ENCODE measurements at places on chromosomes 7 and 10.
A peak's percentile ranks its signal among the peaks of the same experiment; 100 is the strongest.

GRCh38 chr7:101792051-101792681 is 25.3 kb upstream of the CUX1 start:
- DNase-seq, result no peak

DNA sequence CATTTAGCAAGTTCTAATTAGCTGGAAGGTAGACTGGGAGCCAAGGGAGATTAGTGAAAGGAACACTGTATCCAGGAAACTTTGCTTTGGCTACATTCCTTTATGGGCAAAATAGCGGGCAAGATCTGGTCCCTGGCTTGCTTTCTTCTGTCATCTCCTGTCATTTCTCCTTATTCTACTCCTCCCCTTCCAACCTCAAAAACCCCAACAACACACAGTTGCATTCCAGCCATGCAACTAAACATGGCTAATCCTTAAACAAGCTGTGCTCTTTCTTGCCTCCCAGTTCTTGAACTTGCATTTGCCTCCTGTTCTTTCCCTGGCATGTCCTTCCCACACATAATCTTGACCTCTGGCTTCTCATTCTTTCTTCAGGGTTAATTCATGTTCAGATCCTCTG is 59.5 kb upstream of the CDCA7L start:
- no peak for DNase-seq

DNA sequence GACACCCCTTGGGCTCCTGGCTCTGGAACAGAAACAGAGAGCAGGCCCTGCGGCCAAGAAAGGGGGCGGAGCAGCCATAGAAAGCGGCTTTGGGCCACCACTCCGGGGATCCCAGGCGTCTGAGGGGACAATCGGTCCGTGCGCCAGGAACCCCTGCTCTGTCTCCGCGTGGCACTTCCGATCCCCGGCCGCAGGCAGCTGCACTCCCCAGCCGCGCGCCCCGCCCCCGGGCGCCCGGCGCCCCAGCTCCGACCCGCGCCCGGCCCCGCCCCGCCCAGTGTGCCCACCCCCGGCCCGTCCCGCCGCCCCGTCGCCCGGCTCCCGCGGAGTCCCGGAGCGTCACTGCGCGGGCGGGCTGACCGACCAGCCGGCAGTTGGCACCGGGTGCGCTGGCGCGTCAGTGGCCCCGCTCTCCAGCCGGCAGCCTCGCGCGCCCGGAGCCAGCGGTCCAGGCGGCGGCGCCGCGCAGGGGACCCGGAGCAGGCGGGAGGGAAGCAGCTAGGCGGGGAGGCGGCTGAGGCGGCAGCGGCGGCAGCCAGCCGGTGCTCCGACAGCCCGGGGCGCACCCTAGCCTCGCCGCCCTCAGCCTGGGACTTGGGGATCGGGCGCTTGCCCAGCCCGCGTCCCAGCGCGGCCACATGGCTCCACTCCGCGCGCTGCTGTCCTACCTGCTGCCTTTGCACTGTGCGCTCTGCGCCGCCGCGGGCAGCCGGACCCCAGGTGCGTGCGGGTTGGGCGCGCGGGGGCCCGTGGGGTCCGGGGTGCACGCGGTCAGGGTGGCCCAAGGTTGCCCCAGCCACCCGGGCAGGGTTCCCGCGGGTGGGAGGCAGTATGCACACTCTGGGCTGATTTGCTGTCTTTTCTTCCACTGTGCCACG is at the start of gene ADAMTS14:
Gene ADAMTS14 (plus strand): TSS at position 342 of the 878 bp plus-strand sequence. CDS start 297 bp downstream, at position 639.
- peak; percentile 38 for DNase-seq

DNA sequence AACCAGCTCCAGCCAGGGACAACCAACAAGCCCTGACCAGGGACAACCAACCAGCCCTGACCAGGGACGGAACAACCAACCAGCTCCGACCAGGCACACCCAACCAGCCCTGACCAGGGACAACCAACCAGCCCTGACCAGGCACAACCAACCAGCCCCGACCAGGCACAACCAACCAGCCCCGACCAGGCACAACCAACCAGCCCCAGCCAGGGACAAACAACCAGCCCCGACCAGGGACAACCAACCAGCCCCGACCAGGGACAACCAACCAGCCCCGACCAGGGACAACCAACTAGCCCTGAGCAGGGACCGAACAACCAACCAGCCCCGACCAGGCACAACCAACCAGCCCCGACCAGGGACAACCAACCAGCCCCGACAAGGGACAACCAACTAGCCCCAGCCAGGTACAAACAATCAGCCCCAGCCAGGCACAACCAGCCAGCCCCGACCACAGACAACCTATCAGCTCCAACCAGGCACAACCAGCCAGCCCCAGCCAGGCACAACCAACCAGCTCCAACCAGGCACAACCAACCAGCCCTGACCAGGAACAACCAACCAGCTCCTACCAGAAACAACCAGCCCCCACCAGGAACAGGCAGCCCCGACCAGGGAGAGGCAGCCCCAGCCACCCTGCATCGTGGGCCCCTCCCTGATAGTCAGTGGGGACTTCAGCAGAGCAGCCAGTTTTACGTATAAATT is 56.4 kb downstream of the PROSER2 start:
- DNase-seq, result no peak

DNA sequence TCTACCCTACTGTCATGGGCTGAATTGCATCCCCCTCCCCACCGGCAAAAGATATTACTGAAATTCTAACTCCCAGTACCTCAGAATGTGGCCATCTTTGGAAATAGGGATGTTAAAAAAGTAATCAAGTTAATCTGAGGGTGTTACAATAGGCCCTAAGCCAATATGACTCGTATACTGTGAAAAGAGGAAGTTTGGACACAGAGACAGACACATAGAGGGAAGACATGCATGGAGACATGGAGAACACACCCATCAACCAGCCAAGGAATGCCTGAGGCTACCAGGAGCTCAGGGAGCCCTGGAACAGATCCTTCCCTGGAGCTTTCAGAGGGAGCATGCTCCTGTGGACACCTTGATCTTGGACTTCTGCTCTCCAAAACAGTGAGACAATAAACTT is 138.2 kb upstream of the ADO start:
- no peak for DNase-seq

GRCh38 chr7:74344786-74345185 is 55.6 kb downstream of the CLIP2 start:
- no peak for DNase-seq

GRCh38 chr7:107119376-107120105 is 49.3 kb upstream of the HBP1 start:
- peak; percentile 74 for DNase-seq

GRCh38 chr10:117441812-117442443 is 66.7 kb upstream of the PDZD8 start:
- DNase-seq, result no peak

DNA sequence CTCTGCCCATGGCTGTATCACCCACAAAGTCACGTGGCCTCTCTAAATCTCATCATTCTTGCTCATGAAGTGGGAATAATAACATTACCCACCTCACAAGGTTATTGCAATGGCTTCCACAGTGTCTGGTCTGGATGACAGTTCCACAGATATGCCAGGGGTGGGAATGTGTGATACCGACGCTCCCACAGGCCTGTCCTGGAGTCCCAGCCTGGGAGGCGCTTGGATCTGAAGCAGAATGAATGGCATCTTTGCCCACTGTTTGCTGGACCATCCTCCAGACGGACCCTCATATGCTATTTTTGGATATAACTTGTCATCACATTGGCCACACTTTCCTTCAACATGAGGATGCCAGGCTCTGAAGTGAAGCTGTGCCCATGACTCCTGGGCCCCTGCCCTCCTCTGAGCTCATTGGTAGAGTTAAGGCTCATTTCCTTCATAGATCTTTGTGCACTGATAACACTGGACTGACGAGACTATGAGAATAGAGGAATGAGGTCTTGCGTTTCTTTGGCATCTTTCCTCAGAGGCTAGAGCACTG is 279.8 kb upstream of the ZNF32 start:
- DNase-seq, result no peak

DNA sequence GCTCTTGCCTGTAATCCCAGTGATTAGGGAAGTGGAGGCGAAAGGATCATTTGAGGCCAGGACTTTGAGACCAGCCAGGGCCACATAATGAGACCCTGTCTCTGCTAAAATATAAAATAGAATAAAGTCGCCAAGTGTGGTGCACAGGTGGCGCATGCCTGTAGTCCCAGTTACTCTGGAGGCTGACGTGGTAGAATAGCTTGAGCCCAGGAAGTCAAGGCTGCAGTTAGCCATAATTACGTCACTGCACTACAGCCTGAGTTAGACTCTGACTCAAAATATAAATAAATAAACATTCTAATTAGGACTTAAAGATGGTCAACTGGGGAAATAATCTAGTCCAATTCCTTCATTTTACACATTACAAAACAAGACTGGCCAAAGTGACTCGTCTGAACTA is 768 bp downstream of the CHCHD2 start:
- DNase-seq, result no peak

DNA sequence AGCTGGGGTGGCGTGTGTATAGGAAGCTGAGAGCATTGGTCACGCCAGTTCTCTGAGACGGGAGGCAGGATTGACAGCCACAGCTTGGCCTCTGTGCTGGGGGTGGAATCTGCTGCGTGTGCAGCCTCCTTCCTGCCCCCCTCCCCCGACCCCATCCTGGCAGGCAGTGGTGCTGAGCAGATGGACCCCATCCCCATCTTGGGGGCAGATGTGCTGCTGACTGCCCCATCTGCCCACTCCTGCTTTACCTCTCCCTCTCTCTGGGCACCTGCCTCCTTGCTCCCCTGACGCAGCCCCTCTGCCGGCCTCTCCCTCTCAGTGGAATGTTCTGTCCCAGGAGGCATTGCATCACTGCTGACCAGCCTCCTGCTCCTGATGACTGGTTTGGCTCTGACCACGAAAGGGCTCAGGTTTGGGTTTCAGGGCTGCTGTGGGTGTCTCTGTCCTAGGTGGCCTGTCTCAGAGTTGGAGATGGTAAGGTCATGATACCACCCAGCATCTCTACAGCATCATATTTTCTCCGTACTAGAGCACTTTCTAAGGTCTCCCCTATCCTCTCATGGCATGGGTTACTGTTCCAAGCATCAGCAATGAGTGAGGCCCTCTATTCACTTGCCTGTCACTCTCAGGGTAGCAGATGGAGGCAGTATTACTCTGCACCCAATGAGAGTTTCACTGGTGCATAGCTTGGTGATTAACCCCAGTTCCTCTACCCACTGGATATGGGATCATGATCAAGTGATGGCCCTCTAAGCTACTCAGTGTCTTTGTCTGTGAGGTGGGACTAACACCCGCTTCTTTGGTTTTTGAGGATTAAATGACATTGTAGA is 81.9 kb downstream of the RBM20 start:
- DNase-seq, result no peak

DNA sequence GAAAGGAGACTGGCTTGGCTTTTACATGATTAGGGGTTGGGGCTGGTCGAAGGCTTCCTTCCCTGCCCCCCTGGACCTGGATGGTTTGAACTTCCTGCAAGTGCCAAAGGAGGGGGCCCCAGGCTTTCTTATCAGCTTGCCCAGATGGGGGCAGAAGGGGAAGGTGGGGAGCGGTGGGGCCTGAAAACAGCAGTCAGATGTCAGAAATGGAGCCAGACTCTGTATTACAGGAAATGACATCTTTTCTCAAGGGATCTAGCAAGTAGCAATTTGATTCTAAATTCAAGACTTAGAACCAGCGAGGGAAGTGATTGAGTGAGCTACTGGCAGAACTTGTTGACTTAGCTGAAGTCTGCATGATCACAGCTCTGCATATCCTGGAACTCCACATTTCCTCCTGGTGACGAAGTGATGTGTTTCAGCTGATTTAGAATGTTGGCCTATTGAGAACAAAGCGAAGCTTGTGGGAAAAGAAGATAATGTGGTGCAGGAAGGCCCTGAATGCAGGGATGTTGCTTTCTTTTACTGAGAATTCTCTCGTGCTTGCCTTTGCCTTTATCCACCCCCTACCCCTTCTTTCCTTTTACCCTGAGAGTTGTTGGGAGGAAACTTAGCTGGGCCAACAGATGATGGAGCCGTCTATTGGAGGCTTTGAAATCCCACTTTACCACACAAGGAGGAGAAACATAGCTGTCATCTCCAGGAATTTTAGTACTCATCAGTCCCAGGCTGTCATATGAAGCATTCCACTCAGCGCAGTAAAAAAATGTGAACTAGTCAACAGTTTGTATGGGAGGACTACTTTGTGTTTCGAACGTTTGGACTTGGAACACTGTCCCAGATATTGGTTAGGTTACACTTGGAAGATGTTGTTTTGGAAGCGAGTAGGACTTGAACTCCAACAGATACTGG is 43.2 kb downstream of the CCNY start:
- DNase-seq, result no peak

- DNase-seq, result no peak
These were observed 229.9 kb downstream of the KIAA1217 start for GRCh38 chr10:24438800-24439199.

GRCh38 chr7:158394936-158395335 is 192.7 kb downstream of the PTPRN2 start:
- no peak for DNase-seq

- DNase-seq, result no peak
These were observed 10.9 kb upstream of the ASB10 start for GRCh38 chr7:151197932-151198331.

- DNase-seq, result no peak
These were observed 19.4 kb upstream of the PDCD4 start for GRCh38 chr10:110852255-110852896.

DNA sequence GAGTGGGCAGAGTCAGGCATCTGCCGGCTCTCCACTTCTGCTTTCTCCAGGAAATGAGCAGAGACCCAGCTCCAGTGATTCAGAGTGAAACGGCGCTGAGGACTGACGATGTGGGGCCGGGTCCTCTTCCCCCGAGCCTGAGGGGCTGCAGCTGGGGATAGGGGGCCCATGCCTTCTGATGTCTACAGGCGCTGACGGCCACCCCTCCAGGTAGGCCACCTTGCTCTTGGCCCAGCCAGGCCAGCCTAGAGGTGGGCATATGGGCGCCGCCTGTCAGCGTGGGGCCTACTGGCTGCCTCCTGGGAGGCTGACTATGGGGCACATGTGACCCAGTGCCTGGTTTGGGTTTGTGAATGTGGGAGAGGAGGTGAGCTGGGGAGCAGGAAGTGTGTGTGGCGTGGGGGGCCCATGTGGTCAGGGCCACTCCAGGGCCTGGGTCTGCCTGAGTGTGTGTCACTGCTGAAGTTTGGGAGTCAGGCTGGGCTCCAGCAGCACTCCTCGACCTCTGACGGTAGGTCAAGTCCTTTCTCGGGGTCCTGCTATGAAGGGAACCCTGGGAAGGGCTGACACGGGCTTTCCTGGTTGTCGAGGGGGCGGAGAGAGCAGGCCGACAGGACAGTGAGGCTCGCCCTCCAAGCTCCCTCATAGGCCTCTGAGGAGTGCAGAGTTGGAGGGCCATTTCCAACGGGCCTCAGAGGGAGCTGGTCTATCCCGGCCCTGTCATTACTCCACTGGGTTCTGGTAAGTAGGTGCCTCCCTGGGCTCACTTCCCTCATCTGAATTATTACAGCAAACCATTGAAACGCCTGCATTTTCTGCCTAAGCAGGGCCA is at the start of gene WDFY4:
Gene WDFY4 (plus strand): TSS at position 82 of the 832 bp plus-strand sequence. CDS start 24,860 bp downstream, outside the sequence.
- DNase-seq, result no peak
